ENCODE measurements at places on chromosomes 12 and 14. TPM values are rescaled to one million over a fixed set of nuclear protein-coding genes. Genes with fewer than 3 reads are reported as not detected.

Gene SIRT4
- total RNA-seq, result not detected

Gene GYS2
- not detected for total RNA-seq

Gene NANOG
- not detected for total RNA-seq

Gene TECPR2
- 34.4 TPM for total RNA-seq

Gene PDE6H
- not detected for total RNA-seq

Gene STON2
- 50.2 TPM for total RNA-seq

Gene PTHLH
- not detected for total RNA-seq

Gene GNG2
- 4.0 TPM for total RNA-seq

Gene SMCO2
- total RNA-seq, result 2.5 TPM

Gene CLMN
- 35.4 TPM for total RNA-seq

Gene VRTN
- not detected for total RNA-seq

Gene GPD1
- total RNA-seq, result 0.58 TPM

Gene GLS2
- total RNA-seq, result 3.9 TPM

Gene TTC6
- 184 TPM for total RNA-seq

Gene SALL2
- 3.3 TPM for total RNA-seq

Gene RNASE7
- total RNA-seq, result not detected

Gene KCNMB4
- 6.2 TPM for total RNA-seq

Gene KRT6C
- not detected for total RNA-seq

Gene LRP6
- 76.6 TPM for total RNA-seq

Gene WNT1
- not detected for total RNA-seq

Gene PLEKHD1
- total RNA-seq, result not detected

Gene KRT77
- not detected for total RNA-seq

Gene CFAP73
- not detected for total RNA-seq

Gene PLBD2
- 2.7 TPM for total RNA-seq

Gene TPPP2
- not detected for total RNA-seq

Gene GPRC5D
- not detected for total RNA-seq

Gene SERPINA6
- total RNA-seq, result not detected

Gene ANO2
- 4.0 TPM for total RNA-seq

Gene PROX2
- not detected for total RNA-seq

Gene GPR135
- 3.8 TPM for total RNA-seq

Gene KRT82
- not detected for total RNA-seq

Gene DEPDC4
- total RNA-seq, result 3.1 TPM

Gene STAC3
- 5.1 TPM for total RNA-seq

Gene PZP
- total RNA-seq, result not detected

Gene CCDC197
- not detected for total RNA-seq

Gene RNASE1
- 461 TPM for total RNA-seq

Gene RNASE3
- not detected for total RNA-seq

Gene TSHR
- total RNA-seq, result 0.18 TPM

Gene CMKLR1
- 7.5 TPM for total RNA-seq

Gene PAH
- total RNA-seq, result not detected

Gene KCNH5
- total RNA-seq, result not detected

Gene GPR84
- total RNA-seq, result not detected

Gene FAM90A1
- total RNA-seq, result not detected
